ENCODE measurements at places on chromosomes 6 and 20.

GRCh38 chr6:134278000-134278399 lies 39.9 kb downstream of the SGK1 start:
- DNase-seq: no peak

- DNase-seq: no peak
These were observed 299.1 kb upstream of the ID4 start for GRCh38 chr6:19538096-19538495.

- DNase-seq: no peak
These were observed 8.6 kb downstream of the HS3ST5 start for GRCh38 chr6:114334237-114334636.

GRCh38 chr6:16413399-16413798 lies 175.0 kb downstream of the GMPR start:
- no peak for DNase-seq

DNA sequence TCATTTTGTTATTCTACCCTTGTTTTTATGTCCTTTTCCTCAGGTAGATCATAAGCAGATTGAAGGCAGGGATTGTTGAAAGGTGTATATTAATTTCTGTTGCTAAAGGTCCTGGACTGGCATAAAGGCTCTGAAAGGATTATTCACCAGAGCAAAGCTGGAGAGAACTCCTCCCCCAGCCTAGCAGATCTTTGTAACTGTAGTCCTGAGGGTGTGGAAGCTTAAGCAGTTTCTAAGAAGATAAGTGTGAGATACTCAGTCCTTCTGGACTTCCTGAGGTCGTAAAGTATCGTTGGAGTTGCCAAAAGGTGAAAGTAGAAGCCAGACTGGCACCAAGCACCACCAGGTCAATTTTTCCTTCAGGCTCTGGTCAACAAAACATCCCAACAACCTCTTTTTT lies 24.2 kb downstream of the CGA start:
- DNase-seq: no peak

DNA sequence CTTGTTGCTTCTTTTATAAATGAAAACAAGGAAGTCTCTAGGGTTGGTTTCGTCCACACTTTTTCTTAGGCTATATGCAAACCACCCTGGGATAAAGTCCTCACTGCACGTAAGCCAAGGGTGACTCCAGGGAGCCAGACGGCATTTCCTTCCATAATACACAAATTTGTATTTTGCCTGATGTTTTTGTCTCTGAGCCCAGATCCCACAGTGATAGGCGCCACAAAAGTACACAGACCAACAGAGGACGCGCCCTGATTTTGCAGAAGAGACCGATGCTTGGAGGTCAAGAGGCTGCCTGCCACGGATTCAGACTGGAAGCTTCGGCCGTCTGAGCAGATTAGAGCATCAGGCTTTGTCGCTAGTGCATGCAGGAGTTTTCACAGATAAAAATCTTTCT lies 22.8 kb downstream of the FOXQ1 start:
- no peak for DNase-seq

Data from NCI-H446 (cell line).